ENCODE measurements at places on chromosomes 16 and 17.

DNA sequence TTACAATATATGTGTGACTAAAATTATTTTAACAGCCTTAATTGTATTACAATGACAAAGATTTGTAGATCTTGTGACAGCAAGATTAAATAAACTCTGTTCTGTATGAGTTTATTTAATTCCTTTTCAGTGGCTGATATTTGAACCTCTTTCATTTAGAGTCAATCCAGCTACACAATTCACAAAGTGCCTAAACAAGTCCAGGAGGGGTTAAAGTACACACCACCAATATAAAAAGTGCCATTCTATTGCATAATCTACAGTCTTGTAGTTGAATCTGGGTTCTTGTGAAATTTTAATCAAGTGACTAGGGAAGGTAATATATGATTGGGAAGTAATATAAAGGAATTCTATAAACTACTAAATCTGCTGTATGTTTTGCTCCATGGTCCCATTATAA, 3.9 kb upstream of the NFAT5 start:
- DNase-seq, result no peak

DNA sequence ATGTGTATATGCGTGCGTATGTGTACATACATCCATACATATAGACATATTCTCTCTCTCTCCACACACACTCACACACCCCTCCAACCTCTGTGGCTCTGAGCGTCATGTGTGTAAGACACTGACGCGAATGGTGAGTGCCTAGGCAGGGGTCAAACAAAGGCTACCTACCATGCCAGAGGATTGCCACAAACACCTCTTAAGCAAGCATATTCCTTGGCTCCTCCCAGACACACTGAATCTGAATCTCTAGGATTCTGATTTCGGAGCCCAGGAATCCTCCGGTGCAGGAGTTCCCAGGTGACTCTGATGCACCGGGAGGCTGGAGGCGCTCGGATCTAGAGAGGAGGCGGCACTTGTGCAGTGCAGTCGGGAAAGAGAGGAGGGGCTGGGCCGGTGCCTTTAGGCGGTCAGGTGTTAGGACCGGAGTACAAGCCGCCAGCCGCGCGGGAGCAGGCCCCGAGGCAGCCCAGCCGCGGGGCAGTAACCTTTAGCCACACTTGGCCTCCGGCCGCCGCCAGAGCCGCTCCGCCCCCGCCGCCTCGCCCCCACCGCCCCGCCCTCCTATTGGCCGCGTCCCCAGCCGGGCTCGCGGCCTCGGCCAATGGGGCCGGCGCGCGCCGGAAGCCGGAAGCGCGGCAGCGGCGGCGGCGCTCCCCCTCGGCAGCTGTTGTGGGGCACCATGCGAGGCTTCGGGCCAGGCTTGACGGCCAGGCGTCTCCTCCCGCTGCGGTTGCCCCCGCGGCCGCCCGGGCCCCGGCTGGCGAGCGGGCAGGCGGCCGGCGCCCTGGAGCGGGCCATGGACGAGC, at the start of gene MLYCD:
TSS of gene MLYCD (plus strand) at position 653 of the 809 bp plus-strand sequence. CDS start at position 683, 30 bp downstream.
- DNase-seq, result peak; percentile 80

- DNase-seq, result no peak
These were observed 164.3 kb upstream of the FOXF1 start for GRCh38 chr16:86346034-86346433.

DNA sequence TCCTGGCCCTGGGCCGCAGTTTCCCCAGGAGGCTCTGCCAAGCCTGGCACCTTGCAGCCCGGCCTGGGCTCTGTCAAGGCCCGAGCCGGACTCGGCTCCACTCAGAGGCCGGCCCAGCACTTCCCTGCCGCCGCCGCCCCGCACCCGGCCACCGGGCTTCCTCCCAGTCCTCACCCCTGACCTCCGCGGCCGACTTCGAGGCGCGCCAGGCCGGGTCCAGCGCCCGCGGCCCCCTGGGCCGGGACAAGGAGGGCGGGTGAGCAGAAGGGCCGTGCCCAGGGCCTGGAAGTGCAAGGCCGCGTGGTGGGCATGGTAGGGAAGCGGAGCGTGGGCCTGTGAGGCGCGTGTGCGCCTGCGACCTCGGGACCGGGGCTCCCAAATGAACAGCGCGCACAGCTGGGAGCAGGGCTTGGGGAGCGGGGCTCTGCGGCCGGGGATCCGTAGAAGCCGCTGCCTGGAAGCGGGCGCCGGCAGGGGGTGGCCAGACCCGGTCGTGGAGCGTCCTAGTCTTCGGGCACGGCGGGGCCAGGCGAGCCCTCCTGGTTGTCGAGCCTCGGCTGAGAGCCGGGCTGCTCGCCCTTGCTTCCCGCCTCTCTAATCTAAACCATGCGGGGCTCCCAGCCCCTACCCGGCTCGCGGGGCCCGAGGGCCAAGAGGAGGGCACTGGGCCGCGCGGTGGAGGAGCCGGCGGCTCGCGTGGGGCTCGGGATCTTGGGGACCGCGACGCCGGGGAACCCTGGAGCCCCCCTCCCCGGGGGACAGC, 503 bp upstream of the TBX4 start:
- DNase-seq, result no peak

DNA sequence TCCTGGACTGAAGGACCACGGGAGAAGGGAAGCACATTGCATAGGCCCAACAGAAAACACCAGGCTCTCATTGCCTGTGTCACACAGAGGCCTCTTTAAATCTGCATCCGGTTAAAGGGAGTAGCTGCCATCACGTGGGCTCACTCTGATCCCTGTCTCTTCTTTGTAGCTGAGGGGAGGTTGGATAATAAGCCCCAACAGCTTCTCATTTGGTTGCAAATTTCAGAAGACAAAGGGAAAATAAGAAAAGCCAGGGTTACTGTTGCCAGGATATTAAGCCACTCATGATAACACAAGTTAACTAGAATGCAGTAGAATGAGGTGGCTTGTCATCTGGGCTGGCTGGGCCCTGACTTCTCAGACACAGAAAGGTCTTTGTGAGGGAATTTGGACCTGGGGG, 325.1 kb upstream of the ERCC4 start:
- no peak for DNase-seq

DNA sequence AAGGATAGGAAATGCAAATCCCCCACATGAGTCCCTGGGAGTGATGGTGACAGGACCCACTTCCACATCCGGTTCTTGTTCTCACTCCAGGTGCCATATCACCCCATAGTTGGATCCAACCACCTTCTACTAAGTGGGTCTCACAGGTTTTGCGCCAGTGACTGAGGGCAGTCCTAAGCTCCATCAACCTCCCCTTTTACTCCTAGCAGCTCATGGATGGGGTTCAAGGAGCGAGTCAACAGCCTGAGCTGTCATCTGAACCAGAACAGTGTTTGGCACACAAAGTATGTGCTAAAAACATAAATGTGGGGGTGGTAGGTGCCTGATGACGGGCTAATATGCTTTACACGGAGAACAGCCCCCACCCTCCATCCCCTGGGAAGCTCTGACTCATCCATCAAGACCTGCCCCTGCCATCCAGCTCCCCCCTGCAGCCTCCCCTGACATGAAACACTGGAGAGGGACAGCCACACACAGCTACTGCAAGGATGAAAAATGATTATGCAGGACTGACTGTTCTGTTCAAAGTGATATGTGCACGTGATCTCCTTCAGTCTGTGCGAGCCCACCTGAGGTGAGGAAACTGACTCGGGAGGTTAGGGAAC, 143.2 kb upstream of the CDH5 start:
- no peak for DNase-seq

- peak; percentile 66 for DNase-seq
These were observed 922 bp upstream of the MRPL58 start for GRCh38 chr17:75011401-75012095.

DNA sequence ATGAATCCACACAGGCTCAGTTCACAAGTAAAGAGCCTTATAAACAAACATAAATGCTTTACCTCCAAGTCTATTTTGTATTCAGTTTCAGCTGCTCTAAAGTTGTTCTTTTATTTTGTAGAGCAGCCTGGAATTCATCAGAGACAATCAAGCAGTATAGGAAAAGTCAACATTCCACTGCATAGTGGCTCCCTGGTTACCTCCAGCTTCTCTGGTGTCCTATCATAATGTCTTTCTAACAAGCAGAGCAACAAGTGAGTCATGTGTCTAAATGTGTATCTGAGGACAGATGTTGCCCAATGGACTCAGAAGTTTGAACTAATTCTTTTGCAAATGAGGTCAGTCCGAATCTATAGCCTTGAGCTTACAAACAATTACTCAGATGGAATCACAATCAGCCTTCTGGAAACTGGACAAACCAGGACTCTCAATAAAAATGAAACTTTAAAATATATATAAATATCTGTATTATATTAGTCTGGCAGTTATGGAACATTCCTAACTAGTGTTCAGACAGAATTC, 292.0 kb upstream of the TOM1L1 start:
- DNase-seq, result no peak

DNA sequence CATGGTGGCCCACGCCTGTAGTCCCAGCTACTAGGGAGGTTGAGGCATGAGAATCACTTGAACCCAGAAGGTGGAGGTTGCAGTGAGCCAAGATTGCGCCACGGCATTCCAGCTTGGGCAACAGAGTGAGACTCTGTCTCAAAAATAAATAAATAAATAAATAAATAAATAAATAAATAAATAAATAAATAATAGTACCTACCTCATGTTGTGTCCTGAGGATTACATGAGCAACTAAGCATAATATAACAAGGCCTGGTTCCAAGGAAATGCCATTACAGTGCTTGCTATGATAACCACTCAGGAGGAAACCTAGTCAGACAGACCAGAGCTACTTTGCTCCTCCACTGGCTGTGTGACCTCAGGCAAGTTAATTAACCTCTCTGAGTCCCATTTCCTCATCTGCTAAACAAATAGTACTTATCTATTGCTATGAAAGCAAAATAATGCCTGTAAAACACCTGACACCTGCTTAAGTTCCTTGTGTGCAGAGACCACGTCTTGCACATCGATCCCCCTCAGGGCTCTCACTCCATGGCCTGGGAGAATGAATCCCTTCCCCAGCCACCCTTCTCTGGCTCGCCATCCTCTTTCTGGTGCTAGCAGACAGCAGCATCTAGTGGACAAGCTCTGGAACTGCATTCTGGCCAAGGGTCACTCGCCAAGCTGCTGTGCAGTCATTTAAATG, 7.5 kb downstream of the EPOP start:
- DNase-seq, result peak; percentile 81

DNA sequence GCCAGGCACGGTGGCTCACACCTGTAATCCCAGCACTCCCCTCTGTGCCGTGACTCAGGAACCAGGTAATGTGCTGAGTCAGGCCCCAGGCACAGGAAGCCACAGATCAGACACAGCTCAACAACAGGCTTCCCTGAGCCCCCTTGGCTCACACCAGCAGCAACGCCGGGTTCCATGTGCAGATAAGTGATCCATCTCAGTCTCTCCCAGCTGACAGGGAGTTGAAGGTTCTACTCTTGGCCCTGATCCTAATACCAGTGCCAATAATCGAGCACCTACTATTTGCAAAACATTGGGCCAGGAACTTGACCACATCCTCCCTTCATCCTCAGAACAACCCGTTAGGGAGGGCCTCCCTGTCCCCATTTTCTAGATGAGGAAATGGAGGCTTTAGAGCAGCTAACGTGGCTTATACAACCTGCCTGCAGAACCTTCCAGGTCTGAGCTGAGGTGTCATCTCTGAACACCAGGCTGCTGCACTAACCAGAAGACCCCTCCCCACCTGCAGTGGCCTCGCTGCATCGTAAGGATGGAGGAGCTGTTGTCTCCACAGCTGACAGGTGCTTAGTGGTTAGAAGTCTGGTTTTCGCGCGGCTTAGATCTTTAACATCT, 64.8 kb upstream of the AMZ2 start:
- no peak for DNase-seq

- peak; percentile 6 for DNase-seq
These were observed 517.3 kb upstream of the ZFHX3 start for GRCh38 chr16:73565263-73565662.

GRCh38 chr17:42518755-42519545, 17.1 kb upstream of the NAGLU start:
- peak; percentile 24 for DNase-seq

- peak; percentile 15 for DNase-seq
These were observed 14.9 kb upstream of the CBFA2T3 start for GRCh38 chr16:88991813-88992350.

DNA sequence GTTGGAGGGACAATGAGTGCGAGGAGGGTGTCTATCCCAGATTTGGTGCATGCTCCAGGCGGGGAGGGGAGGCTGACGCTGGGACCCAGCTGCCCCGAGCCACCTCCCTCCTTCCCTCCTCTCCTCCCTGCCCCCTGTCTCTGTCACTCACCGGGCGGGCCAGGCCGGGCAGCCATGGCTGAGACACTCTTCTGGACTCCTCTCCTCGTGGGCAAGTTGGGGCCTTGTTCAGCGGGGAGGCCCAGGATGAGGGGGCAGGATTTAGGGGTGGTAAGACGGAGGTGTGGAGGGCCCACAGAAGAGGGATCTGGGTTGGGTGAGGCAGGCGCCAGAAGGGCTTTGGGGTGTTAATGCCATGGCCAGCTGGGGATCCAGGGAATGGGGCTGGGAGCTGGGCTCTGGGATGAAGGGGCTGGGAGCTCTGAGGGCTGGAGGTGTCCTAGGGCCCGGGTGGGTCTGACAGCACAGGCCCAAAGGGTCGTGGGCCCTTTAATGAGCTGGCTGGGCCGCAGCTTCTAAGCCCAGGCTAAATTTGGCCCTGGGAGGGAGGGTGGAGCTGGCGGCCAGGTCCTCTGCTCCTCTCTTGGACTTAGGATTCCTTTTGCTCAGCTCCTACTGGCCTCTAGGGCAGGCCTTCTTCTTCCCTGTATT, at the start of gene SGCA:
TSS of gene SGCA (plus strand) at position 139 of the 651 bp plus-strand sequence. CDS start at position 175, 36 bp downstream.
- DNase-seq, result no peak

DNA sequence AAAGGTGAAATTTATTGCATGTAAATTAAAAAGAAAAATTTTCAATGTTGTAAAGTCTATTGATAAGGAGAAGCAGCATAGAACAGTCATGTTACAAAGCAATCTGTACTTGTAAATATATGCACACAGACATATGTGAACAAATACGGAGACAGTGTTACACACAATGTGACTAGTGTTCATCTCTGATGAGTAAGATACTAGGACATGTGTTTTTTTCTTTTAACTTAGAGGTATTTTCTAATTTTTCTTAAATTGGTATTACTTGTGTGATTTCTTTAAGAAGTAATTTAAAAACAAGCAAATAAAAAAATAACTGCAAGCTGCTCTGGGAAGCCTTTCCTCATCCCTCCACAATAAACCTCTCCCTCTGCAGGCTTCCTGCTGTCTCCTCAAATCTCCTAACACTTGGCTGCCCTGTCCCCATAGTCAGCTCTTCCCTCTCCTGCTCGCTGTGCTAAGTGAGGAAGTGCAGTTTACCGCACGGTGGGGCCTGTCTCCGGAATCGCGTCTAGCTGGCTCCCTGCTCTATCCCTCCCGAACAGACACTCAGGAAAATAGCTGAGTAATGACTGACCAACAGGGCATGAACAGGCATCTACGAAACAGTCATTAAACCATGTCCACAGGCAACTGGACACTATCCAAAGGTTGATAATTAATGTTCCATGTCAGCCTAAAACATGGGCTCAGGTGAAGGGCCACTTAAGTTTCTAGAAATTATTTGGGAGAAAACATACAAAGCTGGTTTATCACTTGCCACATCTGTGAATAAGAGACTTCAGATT, 35.9 kb downstream of the CMTM4 start:
- peak; percentile 95 for DNase-seq

GRCh38 chr16:15636392-15636873, 6.5 kb downstream of the MARF1 start:
- DNase-seq, result no peak

DNA sequence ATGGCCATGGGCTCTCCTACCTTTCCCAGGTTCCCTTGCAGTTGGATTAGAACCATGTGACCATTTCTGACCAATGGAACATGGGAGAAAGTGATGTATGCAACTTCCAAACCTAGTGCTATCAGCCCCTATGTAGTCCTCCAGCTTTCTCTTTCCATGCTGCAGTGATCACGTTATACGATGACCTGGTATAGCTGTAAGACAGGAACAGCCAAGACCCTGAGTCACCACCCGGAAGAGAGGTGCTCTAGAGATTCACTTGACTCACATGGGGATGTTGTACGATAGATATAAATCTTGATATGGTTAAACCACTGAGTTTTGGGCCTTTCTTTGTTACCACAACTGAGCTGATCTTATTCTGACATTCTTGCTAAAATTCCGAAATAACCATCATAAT, 65.1 kb downstream of the NOG start:
- peak; percentile 87 for DNase-seq

All from ELR (cell line).